ENCODE measurements at places on chromosomes 11 and 22.

DNA sequence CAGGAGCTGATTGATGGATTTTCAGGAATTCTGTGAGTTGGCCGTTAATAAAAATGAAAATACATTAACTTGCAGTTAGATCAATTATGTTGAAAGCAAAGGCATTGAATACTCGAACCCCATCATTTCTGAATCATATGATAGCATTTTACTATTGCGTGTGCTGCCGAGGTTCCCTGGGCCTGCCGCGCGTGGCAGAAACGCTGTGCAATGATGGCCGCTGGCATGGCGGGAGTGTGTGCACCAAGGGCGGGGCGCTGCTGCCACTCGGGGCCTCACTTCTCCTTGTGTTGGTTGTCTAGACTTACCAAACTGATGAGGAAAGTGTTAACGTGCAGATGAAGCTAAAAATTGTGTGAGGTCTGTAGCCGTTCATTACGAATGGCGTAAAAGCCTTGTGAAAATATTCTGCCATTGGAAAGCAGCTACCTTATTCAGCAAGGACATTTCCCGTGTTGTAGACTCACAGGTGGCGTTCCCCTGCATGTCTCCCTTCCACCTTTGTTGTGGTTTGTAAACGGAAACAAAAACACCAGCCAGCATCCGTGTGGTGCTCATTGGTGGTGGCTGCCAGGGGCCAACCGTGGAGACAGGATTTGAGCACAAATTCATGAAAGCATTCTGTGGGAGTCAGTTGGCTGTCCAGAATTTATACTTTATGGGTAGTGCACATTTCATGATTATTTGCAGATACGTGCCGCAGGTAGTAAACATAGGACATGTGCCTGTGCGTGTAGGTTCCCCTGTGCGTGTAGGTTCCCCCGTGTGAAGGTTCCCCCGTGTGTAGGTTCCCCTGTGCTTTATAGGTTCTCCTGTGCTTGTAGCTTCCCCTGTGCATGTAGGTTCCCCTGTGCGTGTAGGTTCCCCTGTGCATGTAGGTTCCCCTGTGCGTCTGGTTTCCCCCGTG, 5.9 kb upstream of the GRAMD4 start:
- no peak for DNase-seq

- no peak for DNase-seq
Observed at GRCh38 chr11:27720277-27720830, 20.1 kb upstream of the BDNF start.

GRCh38 chr11:59615120-59615636, 396 bp downstream of the OSBP start:
- DNase-seq: no peak

DNA sequence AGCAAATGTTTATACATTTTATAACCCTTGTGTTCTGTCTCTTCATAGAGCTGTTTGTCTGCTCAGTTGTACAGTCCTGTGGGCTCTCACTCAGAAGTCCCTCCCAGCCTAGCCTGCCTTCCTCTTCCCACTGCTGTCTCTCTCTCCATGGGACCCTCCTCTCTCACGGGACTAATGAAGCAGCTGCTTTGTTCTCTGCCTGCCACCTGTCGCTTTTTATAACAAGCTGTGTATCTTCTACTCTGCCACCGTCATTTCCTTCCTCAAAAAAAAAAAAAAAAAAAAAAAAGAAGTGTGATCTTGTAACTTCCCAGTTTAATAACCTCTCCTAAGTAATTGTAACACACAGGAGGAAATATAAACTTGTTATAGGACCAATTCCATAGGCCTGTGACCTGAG, 92.2 kb upstream of the ALKBH3 start:
- peak; percentile 86 for DNase-seq

- DNase-seq: no peak
Observed at GRCh38 chr11:63766531-63767235, 1.9 kb downstream of the ZFTA start.

GRCh38 chr22:25890651-25891050, 148.7 kb downstream of the MYO18B start:
- DNase-seq: no peak

DNA sequence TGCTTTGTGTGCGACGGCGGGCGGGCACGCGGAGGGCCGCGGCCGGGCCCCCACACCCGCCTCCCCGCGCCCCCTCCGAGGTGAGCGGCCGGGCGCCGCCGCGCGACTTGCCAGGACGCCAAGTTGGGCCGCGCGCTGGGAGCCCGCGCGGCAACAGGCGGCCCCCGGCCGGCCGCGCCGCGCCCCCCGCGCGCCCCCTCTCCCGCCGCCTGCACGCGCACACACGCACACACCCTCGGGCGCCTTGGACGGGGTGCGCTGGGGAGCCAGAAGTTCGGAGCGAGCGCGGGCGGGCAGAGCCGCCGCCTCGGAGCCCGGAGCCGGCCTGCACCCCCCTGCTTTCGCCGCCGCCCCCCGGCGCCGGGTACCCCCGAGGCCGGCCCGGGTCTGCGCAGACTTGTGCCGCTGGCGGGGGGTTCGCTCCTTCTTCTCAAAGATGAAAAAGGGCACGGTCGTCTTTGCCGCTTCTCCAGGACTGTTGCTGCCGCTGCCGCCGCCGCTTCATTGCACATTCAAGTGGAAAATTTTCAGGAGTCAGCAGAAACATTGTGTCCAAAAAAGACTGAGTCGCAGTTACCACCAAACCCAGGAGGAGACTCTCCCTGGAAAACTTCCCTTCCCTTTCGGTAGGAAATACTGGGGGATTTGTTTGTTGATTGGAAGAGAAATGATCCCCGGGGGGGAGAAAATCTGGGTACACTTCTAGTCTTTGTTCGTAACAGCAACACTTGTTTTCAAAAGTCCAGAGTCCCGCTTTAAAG, 895 bp downstream of the TEAD1 start:
- no peak for DNase-seq

DNA sequence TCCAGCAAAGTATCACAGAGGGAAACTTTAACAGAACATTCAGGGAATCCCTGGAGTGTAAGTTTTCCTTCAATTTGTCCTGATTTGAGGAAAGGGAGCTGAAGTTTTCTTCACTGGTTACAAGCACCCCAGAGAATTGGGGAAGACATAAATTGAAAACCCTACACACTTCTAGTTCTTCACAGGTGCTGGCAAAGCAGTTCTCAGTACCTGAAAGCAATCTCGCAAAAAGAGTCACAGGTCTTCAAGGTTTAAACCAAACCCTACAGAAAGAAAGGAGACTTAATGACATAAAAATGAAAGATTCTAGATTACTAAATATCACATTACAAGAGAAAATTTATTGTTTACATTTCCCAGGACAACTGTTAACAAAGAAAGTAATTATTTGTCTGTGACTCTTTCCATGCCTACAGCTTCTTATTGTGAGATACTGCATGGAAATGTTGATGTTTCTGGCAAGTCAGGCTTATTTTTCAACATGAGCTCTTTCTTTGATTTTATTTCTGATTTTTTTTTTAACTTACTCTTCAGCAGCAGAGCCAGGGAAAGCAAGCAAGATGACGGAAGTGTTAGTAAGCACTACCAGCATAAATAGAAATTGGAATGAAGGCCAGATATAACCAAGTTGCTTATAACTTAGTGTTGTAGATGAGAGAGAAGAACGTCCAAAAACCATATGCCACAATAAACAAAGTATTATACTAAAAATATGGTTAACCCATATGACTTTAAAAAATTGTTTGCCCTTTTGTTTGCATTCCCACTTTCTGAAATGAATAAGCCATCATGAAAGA, 44.1 kb downstream of the FANCF start:
- DNase-seq: no peak

DNA sequence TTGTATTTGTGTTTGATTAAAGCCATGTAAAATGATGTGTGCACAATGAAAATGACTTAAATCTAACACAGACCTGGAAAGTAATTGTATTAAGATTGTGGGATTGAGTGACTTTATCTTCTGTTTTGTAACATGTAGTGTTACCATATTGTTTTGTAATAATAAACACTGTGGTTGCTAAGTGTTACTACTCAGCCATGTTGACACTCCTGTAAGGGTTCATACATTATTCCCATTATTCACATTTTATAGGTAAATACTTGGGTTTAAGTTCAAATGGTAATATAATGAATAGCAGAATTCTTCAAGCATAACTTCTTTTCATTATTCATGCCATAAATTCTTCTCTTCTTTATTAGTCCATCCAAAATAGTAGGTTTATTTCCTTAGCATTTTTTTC, 69.0 kb downstream of the ZC3H12C start:
- DNase-seq: no peak

- DNase-seq: no peak
Observed at GRCh38 chr11:1879342-1879940, 12.3 kb downstream of the PRR33 start.

DNA sequence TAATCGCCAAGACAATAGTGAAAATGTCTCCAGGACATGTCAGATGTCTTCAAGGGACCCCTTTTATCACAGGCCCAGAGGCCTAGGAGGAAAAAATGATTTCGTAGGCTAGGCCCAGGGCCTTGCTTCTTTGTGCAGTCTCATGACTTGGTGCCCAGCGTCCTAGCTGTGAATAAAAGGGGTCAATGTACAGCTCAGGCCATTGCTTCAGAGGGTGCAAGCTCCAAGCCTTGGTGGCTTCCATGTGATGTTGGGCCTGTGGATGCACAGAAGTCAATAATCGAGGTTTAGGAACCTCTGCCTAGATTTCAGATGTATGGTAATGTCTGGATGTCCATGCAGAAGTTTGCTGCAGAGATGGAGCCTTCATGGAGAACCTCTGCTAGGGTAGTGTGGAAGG, 20.7 kb upstream of the MTMR2 start:
- DNase-seq: no peak

DNA sequence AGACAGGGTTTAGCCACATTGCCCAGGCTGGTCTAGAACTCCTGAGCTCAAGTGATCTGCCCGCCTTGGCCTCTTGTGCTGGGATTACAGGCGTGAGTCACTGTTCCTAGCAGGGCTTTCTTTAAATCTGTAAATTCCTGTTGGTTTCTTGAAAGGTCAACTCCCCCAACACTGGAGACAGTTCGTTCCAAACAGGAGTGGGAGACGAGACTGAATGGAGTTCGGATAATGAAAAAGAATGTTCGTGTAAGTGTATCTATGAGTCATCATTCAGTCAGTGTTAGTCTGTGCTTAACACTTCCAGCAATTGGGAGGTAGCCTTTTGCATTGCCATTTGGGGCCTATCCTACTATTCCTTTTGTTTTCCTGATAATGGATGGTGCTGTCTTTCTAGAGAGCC, 10.0 kb upstream of the BACE1-AS start:
- no peak for DNase-seq

- no peak for DNase-seq
Observed at GRCh38 chr11:34239465-34240149, 118.2 kb downstream of the ABTB2 start.

- DNase-seq: no peak
Observed at GRCh38 chr11:73070653-73071052, 71.5 kb downstream of the FCHSD2 start.

- DNase-seq: no peak
Observed at GRCh38 chr22:32752326-32752725, 49.2 kb upstream of the TIMP3 start.

GRCh38 chr11:1863352-1864216, 10.7 kb downstream of the LSP1 start:
- peak; percentile 27 for DNase-seq

DNA sequence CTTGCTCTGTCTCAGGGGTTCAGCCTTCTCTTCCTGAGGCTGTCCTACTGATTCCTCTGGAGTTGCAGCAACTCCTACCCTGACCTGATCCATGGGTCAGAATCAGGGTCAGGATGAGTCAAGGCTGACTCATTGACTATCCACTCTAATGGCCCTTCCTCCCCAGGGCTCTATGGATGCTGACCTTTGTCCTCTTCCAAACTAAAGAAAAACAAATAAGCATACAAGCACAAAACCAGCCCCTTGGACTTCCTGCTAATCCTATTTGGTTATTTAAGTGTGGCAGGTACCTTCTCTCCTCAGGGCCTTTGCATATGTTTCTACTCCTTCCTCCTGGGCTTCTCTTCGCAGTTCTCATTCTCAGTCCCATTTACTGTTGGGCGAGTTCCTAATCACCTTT, 204.5 kb upstream of the NAV2 start:
- no peak for DNase-seq

GRCh38 chr22:48302657-48303368, 1524.9 kb downstream of the BRD1 start:
- DNase-seq: no peak

DNA sequence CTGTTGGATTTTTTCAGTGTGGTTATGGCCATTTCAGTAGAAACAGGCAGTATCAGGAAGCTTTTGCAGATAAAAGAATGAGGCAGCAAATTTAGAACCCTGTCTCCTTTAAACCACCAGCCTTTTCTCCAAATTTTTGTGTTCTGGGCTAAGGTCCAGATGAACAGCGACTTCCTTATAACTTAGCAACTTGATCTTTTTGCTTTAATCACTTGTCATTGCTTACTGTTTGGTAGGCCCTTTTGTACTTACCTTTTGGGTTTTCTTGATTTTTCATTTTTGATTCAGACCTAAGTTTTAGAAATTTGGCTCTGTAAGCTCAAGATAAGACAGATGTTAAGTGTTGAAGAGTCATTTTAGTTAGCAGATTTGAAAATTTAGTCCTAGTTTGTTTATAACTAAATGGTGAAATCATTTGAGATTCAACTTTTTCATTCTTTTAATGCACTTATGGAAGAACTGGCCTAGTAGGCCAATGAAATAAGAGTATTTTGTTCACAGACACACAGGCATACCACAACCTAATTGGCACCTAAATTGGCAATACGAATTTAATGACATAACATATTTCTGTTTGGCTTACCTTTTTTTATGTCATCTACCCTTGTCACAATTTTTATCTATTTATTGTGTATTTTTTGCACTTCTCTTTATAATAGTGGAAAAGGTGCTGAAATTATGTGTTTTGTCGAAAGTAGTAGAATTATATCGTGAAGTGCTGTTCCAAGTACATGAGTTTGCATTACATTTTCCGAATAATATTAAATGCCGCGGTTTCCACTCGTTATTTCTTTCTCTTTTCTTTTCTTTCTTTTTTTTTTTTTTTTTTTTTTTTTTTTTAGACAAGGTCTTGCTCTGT, 2.1 kb downstream of the RTN3 start:
- DNase-seq: peak; percentile 60

DNA sequence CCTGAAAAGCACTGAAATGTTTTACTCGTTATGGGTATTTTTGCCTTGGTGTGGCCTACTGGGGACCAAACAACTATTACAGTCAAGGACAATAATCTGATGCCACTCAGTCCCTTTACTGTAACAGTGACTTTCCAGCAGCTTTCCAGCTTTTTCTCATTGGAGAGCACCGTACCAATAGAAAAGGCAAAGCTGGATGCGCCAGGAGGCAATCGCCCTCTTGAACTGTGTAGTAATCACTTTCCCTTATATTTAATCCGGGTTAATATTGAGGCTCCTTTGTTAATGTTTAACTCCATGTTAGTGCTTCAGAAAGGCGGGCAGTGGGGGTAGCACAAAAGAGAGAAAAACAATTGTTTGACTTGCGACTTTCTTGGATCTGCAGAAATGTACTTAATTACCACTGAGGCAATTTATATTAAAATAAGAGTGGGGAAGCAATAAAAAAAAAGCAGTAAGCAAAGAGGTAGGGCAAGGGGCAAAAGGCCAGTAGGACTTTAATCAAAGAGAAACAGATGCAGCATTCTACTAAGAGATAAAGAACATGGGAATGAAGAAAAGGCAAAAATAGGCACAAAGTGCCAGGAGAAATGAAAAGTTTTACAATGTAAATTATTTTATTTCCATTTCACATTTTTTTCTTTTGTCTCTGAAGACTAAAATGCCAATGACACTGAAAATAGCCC, 81.6 kb downstream of the LRRC4C start:
- no peak for DNase-seq

Measured in Kasumi-1 (cell line).